ENCODE measurements at places on chromosomes 7 and 10.

DNA sequence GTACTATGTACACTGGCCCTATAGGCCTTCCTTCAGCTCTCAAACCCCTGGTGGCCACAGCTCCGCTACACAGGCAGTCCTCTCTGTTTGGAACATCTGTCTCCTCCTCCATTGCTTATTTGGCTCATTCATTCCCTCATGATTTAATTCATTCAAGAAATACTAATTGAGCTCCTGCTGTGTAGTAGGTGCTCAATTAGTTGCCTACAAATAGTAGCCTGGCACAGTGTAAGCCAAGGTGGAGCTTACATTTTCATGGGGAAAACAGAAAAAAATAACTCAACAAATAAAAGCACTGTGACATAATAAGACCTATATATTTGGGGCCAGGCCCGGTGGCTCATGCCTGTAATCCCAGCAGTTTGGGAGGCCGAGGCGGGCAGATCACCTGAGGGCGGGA is 3.4 kb upstream of the FIS1 start:
- DNase-seq = no peak

GRCh38 chr7:48298779-48299178 is 127.5 kb downstream of the ABCA13 start:
- no peak for DNase-seq

DNA sequence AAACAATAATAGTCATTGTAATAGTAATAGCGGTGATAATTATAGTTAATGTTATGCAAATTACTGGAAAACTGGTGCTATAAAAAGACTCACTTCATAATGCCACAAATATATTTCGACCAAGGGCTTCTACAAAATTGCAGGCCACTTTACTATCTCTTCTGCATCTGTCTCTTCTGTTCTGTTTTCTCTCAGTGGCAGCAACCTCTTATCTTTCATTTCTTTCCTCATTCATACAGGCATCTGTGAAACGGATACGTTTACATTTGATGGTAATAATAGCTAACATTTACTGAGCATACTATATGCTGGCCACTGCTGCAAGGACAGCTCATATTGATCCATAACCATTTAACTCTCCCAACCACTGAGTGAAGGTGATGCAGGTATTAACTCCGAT is 537.4 kb upstream of the PFKP start:
- no peak for DNase-seq

DNA sequence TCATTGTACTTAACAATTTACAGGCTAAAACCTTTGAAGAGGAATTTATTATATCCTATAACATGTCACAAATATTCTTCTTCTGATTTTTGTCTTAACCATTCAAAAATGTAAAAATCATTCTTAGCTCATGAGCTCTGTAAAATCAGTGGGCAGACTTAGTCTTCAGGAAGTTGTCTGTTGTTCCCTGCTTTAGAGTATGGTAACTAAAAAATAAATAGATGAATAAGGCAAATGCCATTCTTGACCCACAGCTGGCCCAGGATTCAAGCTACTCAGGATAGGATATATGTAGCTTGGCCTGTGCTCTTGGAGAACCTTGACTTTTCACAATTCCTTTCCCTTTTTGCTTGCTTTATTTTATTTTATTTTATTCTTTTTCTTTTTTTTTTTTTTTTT is 51.5 kb downstream of the LRRC4 start:
- DNase-seq = no peak

DNA sequence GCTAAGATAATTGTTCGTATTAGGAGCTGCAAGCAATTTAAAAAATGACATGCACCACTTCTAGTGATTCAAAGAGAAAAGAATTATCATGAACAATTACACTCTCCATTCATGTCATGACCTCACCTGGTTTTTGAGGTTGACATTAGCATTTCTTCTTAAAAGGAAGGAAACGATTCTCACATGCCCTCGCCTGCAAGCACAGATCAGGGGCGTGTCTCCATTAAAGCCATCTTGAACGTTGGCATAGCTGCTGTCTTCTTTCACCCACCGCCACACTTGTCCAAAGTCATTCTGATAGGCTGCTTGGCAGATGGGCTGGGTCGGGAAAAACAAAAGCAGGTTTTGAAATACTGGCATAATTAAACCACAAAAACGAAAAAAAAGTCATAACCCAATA is 19.9 kb downstream of the ANKRD22 start:
- no peak for DNase-seq

GRCh38 chr10:89392974-89393373 is 551 bp downstream of the IFIT1 start:
- no peak for DNase-seq

- DNase-seq = no peak
Observed at GRCh38 chr7:71021131-71021530, 110.8 kb upstream of the GALNT17 start.

- DNase-seq = no peak
Observed at GRCh38 chr10:118966076-118966849, 63.3 kb upstream of the NANOS1 start.

DNA sequence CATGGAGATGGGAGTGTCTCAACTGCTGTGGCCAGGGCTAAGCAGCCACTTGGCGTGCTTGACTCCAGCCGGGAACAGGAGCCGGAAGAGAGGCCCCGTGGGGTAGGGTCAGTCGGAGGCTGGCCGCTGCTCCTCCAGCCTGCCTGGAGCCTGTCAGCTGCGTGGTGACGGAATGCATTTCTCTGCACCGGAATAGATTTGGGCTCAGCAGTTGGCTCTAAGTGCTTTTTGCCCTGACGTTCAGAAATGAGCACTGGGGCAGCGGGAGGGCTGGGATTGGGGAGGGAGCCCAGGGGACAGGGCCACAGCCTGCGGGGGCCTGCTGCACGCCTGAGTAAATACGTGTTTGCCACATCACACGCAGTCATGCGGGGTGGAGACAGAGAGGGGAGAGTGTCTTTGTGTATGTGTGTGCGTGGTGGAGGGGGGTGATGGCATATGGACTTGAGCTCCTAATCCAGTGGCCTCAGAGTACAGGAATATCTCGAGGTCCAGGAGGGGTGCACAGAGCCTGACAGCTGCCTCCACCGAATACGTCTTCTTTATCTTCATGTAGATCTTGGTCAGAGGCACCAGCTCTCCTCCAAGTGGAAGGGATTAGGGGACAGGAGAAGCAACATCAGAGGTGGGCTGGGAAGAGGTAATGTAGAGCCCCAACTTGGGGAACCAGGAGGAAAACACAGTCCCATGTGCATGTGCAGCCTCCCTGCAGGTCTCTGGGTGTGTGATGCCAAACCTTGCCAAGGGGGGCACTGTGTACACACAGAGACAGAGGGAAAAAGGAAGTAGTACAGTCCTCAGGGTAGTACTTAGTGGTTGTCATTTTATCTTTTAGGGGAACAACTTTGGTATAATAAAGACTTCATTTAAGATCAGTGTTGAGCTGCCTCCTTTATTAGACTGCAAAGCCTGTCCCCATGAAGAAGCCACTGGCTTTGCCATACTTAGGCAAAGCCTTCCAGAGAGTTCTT is 151.4 kb downstream of the CDH23 start:
- DNase-seq = no peak
